ENCODE measurements at places on chromosomes 4 and X.

DNA sequence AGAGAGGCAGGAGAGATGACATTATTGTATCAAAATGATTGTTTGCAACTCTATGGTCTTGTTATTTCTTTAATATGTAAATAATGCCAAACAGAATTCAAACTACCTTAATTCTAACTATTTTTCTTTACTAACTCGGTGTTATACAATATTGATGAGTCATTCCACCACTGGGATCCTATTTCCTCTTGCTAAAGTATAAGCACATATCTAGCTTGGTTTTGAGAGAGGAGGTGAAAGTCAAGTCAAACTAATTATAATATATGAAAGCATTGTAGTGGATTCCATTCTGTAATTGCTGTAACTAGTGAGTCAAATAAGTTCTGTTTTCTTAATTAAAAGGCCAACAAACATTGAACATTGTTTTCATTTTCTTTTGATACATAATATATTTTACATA is 837.6 kb downstream of the PDHA2 start:
- no peak for DNase-seq

DNA sequence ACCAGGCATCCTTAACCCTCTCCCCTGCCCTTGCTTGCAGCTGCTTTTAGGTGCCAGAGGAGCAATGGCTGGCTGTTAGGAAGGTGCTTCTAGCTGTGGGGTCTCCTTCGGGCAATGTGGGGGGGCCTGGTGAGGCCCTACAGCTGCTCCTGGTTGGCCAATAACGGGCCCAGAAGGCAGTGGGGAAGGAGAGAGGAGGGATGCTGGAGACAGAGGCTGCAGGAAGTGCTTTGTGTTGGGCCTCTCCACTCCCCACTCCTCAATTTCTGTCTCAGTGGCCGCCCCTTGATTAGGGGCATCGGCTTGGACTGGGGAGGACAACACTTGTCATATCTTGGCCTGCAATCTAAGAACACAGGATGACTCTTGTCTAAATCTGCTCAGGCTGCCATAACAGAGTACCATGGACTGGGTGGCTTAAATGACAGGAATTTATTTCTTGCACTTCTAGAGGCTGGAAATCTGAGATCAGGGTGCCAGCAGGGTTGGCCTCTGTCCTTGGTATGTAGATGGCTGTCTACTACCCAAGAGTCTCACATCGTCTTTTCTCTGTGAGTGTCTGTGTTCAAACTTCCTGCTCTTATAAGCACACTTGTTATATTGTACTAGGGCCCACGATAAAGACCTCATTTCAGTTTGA is 374.3 kb downstream of the MID1IP1 start:
- DNase-seq: no peak

DNA sequence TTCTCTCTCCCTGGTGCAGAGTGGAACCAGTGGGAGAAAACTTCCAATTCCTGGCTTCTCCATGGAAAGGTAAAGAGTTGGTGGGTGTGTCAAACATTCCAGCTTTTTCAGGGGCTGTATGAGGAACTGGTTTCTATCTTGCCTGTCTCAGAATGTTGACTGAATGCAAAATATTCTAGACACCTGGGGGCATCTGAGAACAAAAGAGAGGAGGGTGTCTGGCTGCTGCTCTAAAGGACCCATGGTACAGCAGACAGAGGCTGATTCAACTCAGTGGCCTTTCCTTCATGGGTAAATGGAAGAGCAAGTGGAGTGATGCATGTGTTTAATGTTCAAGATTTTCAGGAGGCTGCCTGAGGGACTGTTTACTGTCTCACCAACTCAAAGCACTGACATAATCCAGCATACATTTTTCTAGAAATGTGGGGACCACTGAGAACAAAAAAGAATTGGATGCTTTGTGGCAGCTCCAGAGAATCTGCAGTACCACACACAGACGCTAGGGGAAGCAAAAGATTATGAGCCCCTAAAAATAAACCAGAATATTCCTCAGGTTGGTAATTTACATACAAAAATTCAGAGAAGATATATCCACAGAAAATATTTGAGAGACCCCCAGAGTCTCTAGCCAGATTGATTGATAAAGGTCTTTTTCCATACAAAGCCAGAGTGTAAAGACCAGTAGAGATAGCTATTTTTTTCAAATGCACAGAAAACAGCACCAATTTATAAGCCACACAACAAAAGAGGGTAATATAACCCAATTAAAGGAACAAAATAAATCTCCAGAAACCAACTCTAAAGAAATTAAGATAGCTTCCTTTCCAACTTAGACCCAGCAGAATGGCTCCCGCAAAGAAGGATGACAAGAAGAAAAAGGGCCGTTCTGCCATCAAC is 48.0 kb upstream of the STARD8 start:
- DNase-seq: no peak

DNA sequence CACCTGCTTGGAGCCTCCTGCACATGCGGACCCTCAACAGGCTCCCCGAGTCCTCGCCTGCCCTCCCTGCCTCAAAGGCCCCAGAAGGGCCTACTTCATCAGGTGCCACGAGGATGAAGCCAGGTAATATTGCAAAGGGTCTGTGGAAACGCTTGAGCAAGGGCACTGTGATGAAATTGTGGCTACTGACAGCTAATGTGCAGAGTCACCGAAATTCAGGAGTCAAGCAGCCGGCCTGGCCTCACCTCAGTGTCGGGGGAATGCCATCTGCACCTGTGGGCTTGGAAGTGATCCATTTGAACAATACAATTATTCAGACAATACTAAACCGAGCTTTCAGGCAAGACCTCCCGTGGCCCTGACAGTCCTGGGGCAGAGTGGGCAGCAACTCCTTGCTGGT is 3.1 kb upstream of the FGFR3 start:
- no peak for DNase-seq

- DNase-seq: no peak
Observed at GRCh38 chr4:5365071-5366008, 314.1 kb downstream of the STK32B start.

DNA sequence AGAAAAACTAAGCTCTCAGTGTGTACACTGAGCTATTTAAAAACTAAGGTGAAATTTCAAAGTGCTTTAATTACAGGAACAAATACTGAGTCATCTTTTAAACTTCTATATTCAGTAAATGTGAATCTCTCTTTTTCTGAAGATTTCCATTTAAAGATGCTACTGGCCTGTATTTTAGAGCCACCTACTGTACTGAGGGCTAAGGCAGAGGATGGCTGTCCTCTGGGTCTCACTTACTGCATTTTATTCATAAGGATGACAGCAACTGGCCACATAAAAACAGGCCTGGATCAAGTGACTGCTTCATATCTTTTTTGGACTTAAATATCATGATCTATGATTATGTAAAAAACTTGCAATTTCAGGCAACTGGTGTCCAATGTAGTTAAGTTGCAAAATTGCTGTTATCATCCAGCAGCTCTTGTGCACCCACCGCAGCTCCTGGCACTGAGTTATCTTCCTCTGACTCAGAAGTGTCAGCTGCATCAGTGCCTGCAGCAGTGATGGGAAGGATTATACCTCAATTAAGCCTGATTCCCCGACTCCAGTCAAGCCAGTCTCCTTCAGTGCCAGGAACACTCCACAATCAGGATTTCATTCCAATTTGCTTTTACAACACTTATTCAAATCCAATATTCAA is 1073.7 kb downstream of the PDHA2 start:
- DNase-seq: no peak

- DNase-seq: no peak
Observed at GRCh38 chr4:25184056-25184455, 23.8 kb upstream of the SEPSECS start.

GRCh38 chrX:29461039-29461438 is 754.3 kb upstream of the MAGEB2 start:
- no peak for DNase-seq
